ENCODE measurements at places on chromosomes 3 and 15. TPM values are rescaled to one million over a fixed set of nuclear protein-coding genes. Genes with fewer than 3 reads are reported as not detected.

DNA sequence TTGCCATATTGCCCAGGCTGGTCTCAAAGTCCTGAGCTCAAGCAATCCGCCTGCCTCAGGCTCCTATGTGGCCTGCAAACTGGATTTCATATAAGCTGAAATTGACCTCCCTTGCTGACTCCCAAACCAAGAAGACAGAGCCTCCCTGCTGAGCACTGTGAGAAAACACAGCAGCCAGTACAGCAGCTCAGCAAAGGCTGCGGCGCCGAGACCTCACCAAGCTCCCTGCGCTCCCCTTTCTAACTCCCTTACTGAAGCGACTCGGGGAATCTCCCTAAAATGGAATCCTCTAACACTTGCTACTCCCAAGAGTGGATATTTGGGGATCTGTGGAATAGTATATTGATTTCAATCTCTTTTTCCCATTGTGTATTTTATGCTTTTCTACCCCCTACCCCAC is 34.6 kb downstream of the MUC20 start:
- DNase-seq = no peak

GRCh38 chr3:55724821-55725220 is 237.7 kb upstream of the WNT5A start:
- no peak for DNase-seq

DNA sequence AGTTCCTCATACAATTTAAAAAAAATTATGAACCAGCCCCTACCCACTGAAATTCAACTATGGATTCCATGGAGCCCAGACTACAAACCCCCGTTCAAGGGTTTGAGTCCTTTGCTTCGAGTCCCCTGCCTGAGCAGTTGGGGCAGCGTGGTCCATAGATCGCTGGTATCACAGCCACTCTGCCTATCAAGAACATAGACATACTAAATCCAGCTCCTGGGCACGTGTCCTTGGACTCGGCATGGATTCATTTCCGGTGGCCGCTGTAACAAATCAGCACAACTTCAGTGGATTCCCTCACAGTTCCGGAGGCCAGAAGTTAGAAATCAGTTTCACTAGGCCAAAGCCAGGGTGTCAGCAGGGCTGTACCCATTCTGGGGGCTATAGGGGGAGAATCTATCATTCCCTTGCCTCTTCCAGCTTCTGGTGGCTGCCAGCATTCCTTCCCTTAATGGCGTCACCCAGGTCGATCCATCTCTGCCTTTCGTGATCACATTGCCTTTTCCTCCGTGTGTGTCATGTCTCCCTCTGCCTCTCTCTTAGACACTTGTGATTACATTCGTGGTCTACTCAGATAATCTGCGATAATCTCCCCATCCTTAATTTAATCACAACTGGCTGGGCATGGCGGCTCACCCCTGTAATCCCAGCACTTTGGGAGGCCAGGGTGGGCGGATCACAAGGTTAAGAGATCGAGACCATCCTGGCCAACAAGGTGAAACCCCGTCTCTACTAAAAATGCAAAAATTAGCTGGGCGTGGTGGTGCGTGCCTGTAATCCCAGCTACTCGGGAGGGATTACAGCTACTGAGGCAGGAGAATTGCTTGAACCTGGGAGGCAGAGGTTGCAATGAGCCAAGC is 4.6 kb upstream of the TMEM44 start:
- DNase-seq = no peak

DNA sequence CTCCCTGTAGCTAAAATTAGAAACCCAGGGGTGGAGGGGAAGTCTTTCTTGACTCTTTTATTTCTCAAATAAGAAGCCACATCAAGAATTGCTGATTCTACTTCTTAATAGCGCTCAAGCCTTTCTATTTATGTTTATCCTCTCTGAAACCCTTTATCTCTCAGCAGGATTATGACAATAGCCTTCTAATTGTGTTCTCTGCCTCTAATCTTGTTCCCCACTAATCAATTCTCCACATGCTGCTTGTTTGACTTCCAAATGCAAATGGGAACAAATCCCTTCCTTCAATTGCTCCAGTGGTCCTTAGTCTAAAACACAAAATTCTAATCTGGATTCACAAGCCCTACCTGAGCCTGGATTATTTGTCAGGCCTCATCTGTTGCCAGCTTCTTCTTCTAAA is 43.7 kb upstream of the CFAP20DC start:
- no peak for DNase-seq

GRCh38 chr3:58630076-58630709 is 36.4 kb downstream of the FAM3D start:
- DNase-seq = peak; percentile 92

Gene ZNF662
- 15.8 TPM for total RNA-seq

Gene C3orf20
- 0.06 TPM for total RNA-seq

Gene CCDC191
- total RNA-seq = 11.1 TPM

Gene PIERCE2
- total RNA-seq = 3.9 TPM

Gene ACTRT3
- total RNA-seq = 6.7 TPM

Gene CGNL1
- total RNA-seq = 14.5 TPM

Gene COL8A1
- 200 TPM for total RNA-seq

Gene TM6SF1
- total RNA-seq = 15.6 TPM
